ENCODE measurements at places on chromosomes 7 and 10. TPM values are rescaled to one million over a fixed set of nuclear protein-coding genes. Genes with fewer than 3 reads are reported as not detected.

GRID1 gene
- total RNA-seq: not detected

IKZF1 gene
- total RNA-seq: not detected

IDI2 gene
- not detected for total RNA-seq

ARHGEF5 gene
- 17.7 TPM for total RNA-seq

SFTPA1 gene
- not detected for total RNA-seq

CYP26C1 gene
- not detected for total RNA-seq

ASB4 gene
- total RNA-seq: not detected

NEUROD6 gene
- total RNA-seq: not detected

CTTNBP2 gene
- 1.0 TPM for total RNA-seq

OR2A7 gene
- 0.69 TPM for total RNA-seq

CEP55 gene
- total RNA-seq: 62.6 TPM

CARD11 gene
- total RNA-seq: not detected

DNA sequence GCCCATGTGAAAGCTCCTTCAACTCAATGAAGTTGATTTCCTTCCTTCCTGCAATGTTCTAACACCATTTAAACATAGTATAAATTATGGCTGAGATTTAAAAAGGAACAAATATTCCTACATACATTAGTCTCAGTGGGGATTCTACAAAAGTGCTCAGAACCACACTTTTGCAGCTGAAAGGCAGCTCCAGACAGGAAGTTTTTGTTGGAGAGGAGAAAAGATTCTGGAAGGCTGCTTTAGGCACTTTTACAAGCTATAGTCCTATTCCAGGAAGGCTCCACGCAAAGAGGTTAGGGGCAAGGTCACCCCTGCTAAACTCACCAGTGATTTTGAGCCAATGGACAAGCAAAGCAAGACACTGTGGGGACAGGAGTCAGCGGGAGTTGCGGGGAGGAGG lies 179.2 kb upstream of the CDCA7L start:
- H3K27me3 ChIP-seq: no peaks in the 10 kb centered on the region
- no peak overlapping the region for H3K4me3 ChIP-seq
- H3K4me1 ChIP-seq: no peaks in the 10 kb centered on the region
- no peak for DNase-seq
- H3K36me3 ChIP-seq: no peaks in the 10 kb centered on the region
- no peak overlapping the region for H3K27ac ChIP-seq

- peak; percentile 9 for DNase-seq
- no peaks in the 10 kb centered on the region for H3K4me1 ChIP-seq
- H3K4me3 ChIP-seq: no peak overlapping the region
- H3K36me3 ChIP-seq: peaks cover 5% of the 10 kb centered on the region
- no peak overlapping the region for H3K27ac ChIP-seq
Measured at GRCh38 chr10:28569506-28570159, 36.7 kb downstream of the WAC start.

- no peaks in the 10 kb centered on the region for H3K36me3 ChIP-seq
- peaks cover 20% of the 10 kb centered on the region for H3K27me3 ChIP-seq
- H3K27ac ChIP-seq: no peak overlapping the region
- no peak for DNase-seq
Measured at GRCh38 chr7:121901026-121901425, 28.1 kb downstream of the PTPRZ1 start.

- no peaks in the 10 kb centered on the region for H3K36me3 ChIP-seq
- H3K4me3 ChIP-seq: peak overlapping the region; percentile 8
- peak; percentile 40 for DNase-seq
- H3K27me3 ChIP-seq: peaks cover 10% of the 10 kb centered on the region
- peaks cover 27% of the 10 kb centered on the region for H3K4me1 ChIP-seq
Measured at GRCh38 chr10:48365668-48366067, 59.2 kb downstream of the MAPK8 start.

DNA sequence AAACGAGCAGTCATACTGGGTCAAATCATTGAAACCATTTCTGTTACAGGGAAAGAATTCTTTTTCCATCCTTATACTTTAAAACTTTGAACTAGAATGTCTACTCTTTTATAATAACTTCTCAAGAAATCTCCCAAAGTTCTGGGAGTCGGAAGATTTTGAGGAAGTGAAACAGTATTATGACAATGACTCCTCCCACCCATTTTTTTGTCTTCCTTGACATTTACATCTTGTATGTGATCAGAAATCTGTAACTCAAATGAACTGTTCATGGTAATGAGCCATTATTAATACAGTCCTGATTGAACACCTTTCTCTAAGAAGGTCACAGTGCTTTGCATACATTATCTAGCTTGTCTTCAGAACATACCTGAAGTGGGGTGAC lies 227.4 kb downstream of the CELF2 start:
- no peaks in the 10 kb centered on the region for H3K4me1 ChIP-seq
- H3K36me3 ChIP-seq: no peaks in the 10 kb centered on the region
- H3K27ac ChIP-seq: no peak overlapping the region
- no peak overlapping the region for H3K4me3 ChIP-seq
- DNase-seq: no peak

GRCh38 chr7:50396856-50397255 lies 53.3 kb downstream of the FIGNL1 start:
- no peak for DNase-seq
- no peak overlapping the region for H3K27ac ChIP-seq
- no peaks in the 10 kb centered on the region for H3K36me3 ChIP-seq
- H3K4me3 ChIP-seq: no peak overlapping the region
